Vagina (tissue), 2 donors: ENCODE measurements at places on chromosomes 12 and 14.
A peak's percentile ranks its signal among the peaks of the same experiment; 100 is the strongest.

DNA sequence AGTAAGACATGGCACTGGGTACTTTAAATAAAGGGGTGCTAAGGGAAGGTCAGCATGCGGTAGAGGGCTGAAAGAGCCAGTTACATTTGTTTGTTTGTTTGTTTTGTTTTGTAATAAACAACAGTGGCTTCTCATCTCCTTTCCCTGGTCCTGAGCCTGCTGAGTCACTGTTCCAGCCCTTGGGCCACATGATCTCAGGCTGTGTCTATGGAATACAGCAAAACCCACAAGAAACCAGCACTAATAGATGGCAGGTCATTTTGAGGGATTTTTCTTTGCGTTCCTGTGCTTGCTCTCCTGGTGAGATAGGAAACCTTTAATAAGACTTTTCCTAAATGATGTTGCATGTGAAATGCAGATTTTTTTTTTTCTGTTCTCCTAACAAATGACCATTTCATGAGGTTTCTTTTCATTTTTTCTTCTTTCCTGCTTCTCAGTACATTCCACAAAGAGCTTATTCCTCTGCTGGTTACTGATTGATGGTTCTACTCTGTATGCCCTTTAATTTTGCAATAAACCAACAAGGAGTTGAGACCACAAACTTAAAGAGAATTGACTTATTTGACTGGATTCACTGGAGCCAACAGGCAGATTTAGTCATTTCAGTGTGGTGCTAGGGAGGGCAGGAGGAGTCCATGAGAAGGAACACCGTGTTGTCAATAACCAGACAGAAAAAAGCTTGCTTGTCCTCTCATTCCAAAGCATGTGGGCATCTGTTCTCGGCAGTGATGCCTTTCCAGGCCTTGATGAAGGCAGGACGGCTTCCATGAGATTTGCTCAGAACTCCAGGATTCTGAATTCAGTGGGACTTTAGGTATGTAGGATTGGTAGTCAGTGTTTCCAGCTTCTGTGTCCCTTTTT lies 459.2 kb downstream of the RAD51B start:
- peak; percentile 77 for DNase-seq

DNA sequence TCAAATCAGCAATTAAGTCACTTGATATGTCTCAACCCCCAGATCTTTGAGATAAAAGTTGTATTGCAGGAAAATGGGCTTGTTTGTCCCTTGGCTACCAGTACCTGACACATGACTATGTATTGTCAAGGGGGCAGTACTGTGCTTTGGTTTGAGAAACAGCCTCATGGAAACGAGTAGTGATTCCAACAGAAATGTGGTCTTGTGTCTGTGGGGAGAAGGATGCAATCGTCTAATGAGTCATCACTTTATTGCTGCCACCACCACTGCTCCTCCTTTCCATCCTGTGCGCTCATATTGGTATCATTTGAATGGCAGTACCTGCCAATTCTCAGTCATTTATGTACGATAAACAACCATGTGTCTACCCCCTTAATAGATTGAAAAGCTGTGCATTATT lies 72.8 kb upstream of the ARHGAP5 start:
- no peak for DNase-seq

- no peak for DNase-seq
Observed at GRCh38 chr14:21536418-21537089, 10.4 kb upstream of the SALL2 start.

DNA sequence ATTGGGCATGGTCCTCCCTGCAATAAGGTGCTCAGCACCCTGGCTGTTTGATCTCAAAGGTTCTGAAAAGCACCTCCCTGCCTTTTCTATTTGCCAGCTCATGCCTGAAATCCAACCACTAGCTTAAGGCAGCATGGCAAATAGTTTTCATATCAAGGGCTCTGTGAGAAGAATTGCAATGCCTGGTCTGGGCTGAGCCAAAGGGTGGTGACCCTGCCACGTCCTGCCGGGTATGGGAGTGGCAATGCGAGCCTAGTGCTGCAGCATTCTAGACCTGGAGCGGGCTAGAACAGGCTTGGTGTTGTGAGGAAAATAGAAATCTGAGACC lies 2.3 kb upstream of the SCNN1A start:
- DNase-seq = no peak

- peak; percentile 52 for DNase-seq
Observed at GRCh38 chr12:5783289-5783920, 161.7 kb downstream of the ANO2 start.
